ENCODE measurements at places on chromosomes 2 and 18.

DNA sequence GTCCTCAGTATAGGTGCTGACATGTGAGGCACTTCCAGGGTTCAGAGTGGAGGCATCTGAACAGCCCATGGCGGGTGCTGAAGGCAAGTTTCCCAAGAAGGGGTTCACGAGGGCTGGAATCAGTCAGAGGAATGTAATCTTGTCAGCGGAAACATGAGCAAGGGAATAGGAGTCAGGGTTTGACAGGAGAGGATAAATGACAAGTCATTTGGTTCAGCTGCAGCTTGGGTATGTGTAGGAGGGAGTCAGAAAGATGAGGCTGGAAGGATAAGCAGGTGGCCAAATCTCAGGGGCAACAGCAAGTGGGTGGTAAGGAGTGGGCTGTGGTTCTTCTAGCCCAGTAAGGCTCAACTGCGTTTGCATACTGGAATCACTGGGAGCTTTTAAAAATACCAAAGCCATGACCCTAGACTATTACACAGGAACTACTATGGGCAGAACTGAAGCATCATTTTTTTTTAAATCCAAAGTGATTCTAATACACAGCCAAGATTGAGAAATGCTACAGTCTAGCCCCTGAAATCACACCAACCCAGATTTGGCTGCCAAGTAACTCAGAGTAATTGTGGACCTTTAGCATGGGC, 41.8 kb upstream of the NAB1 start:
- DNase-seq, result no peak

GRCh38 chr2:176483476-176483875, 214.2 kb downstream of the MTX2 start:
- no peak for DNase-seq

GRCh38 chr18:45844938-45845337, 19.5 kb downstream of the SIGLEC15 start:
- DNase-seq, result no peak

DNA sequence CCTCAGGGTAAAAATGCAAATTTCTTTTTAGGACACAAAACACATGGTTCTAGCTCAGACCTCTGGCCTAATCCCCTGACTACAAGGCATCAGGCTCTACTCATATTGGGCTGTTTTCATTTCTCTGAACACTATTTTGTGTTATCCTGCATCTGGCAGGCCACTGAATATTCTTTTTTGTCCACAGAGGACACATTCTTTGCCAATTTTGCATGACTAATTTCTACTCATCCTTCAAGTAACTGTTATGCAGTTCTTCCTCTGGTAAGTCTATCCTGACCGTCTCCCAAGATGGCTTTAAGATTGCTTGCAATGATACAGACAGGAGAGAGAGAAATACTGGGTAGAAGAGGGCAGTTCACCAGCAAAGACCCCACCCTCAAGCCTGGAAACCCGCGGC, 107.6 kb upstream of the RGPD4 start:
- DNase-seq, result no peak

GRCh38 chr2:187842978-187843847, 289.0 kb upstream of the TFPI start:
- peak; percentile 70 for DNase-seq

DNA sequence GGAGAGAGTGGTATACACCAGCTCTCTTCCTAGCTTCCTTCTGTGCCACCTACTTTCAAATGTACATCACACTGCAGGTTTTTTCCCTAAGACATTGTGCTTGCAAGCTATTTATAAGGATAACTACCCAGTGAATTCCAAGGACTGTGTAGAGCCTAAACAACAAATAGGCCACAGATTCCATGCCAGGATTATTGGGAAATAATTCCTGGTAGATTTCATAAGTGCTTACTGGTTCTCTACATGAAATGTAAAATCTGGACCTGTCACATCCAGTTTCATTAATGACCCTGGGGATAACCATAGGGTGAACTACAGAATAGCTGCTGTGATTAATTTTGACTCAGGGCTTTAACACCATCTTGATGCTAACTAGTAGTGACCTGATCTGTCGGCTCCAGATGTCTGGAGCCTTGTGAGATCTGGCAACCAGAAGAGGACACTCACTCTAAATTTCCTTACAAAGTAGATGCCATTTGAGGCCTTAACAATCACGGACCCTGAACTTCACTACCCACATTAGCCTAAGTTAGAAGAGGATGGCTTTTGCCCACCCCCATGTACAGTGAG, 34.3 kb upstream of the LGALSL start:
- DNase-seq, result no peak

GRCh38 chr18:9117980-9118841, 15.7 kb downstream of the NDUFV2 start:
- no peak for DNase-seq

DNA sequence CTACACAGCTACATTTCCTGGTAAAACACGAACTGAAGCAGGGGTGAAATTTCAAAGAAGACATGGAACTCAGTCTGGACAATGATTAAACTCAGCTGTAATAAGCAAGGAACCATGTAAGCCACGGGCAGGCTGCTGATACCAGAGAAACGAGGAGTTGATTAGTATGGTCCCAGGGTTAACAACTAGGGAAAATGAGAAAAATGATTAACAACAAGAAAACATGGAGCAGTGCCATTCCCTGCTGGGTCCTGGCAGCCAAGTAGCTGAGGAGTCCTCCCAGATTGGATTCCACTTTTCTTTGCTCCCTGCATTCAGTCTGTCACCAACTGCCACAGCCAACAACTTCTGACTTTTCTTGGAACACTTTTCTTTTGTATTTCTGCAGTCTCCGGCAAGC, 517.0 kb upstream of the KLHL29 start:
- no peak for DNase-seq

DNA sequence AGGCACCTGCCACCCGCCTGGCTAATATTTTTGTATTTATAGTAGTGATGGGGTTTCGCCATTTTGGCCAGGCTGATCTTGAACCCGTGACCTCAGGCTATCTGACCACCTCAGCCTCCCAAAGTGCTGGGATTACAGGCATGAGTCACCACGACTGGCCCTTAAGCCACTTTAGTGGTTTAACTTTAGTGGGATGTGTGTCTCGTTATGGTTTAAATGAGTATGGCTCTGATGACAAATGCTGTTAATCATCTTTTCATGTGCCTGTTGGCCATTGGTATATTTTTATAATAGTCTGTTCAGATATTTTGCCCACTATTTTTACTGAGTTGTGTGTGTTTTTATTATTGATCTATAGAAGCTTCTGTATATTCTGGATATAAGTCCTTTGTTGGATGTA, 205.9 kb downstream of the MYO1B start:
- no peak for DNase-seq

GRCh38 chr2:208407667-208408066, 1.1 kb downstream of the PTH2R start:
- peak; percentile 3 for DNase-seq

DNA sequence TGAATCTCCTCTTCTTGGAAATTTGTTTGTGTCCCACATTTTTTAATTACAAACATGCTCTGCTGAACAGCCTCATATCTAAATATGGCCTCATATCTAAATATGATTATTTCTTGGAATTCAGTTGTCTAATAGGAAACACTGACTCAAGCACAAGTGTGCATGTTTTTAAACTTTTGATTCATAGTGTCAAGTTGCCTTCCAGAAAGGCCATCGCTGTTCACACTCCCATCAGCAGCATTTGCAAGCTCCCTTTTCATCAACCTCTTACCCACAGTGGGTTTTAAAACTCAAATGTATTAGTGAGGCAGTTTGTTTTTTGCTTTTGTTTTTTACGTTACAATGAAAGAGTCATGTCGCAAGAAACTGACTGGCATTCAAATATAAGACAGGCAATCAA, 65.2 kb upstream of the SMAD2 start:
- DNase-seq, result no peak

DNA sequence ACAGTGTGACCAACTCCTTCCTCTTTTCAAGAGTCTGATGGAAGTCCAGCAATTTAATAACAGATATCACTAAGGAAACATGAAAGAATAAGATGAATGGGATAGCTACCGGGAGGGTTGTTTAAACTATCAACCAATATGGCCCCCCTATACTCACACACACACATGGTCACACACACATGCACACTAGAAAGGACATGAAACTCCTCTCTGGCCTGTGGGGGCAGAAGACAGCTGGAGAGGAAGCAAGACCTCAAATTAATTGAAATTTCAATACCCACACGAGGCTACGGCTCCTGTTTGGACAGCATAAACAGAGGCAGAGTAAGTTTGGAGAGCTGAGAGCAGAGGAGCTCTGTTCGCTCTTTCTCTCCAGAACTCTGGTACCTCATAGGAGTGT, 34.7 kb upstream of the REEP1 start:
- no peak for DNase-seq

DNA sequence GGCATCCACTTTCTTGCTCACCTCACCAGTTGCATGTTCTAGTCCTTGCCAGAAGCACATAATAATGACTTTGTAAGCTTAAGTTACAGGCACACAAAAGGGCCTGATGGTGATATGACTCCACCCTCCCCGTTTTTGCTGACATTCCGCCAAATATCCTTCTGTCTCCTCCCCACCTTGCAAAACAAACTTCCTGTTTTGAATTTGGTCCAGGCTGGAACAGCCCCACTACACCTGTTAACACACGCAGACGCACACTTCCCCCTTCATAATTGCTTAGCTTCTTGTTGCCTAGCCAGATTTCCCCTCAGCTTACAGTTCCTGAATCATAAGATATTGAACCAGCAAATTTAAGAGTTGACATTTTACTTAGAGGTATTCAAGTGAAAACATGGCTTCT, at the start of gene MGAT5:
Gene MGAT5, plus strand, starts transcription at position 269 of the 400 bp plus-strand sequence. CDS start 332 bp downstream, outside the sequence.
- DNase-seq, result no peak
